Colonic mucosa (tissue), 4 donors: ENCODE measurements at places on chromosomes 11 and 22.

DNA sequence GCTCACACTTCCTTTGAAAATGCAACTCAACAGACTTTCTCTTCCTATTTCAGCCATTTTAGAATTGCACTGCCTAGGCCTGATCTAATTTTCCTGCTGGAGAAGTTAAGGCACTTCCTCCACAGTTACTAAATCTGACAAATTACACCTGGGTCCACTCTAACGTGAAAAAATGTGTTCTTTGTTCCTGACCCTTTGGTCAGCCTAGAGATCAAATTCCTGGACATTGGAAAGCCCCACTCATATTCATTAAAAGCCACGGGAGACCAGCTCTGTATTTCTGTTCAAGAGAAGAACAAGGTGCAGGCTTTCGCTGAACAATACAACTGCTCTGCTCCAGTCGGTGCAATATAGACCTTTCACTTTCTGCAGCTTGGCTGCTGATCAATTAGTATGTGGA, 96.6 kb downstream of the MPPED2 start:
- no peak for DNase-seq

GRCh38 chr22:34913826-34914225, 152.1 kb upstream of the ISX start:
- DNase-seq: no peak

DNA sequence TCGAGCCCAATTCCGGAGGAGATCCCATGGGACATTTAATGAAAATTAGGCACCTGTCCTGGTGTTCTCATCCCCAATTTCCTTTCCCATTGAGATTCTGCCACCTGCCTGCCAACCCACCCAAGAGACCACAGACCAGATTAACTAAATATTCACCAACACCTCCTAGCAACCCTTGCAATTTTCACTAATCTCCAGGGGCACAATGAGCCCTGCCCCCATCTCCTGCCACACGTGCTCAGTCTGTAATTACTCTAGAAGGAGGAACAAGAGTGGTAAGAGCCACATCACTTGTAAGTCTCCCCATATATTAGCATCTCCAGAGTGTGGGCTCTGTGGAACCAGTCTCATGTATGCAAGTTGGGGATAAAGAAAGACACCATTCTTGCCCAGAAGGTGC, 38.0 kb downstream of the IL18BP start:
- DNase-seq: no peak

- DNase-seq: no peak
Measured at GRCh38 chr22:25880524-25880923, 138.5 kb downstream of the MYO18B start.
